Daoy (cell line): ENCODE measurements at places on chromosomes 6 and 20. TPM values are rescaled to one million over a fixed set of nuclear protein-coding genes. Genes with fewer than 3 reads are reported as not detected.

The OR12D3 gene
- not detected in 2 replicates for total RNA-seq

The SLC22A7 gene
- total RNA-seq = not detected in 2 replicates

The NR2E1 gene
- 1.6 and 2.1 TPM in 2 replicates for total RNA-seq

The STMND1 gene
- 0.29 and 0.33 TPM in 2 replicates for total RNA-seq

The KCNB1 gene
- total RNA-seq = under 0.01 TPM in 1 of 2 replicates, not detected in the other

The LY86 gene
- total RNA-seq = not detected in 2 replicates

The SLC24A3 gene
- total RNA-seq = 0.06 TPM in 1 of 2 replicates, not detected in the other

The SFTA2 gene
- total RNA-seq = not detected in 2 replicates

The ZNF335 gene
- total RNA-seq = 9.5 and 12.1 TPM in 2 replicates

The DAAM2 gene
- 2.1 and 5.2 TPM in 2 replicates for total RNA-seq

GRCh38 chr6:103820148-103820547 lies 1039.6 kb downstream of the HACE1 start:
- no peak for DNase-seq

GRCh38 chr6:21596949-21597682 lies 3.6 kb downstream of the SOX4 start:
- no peak for DNase-seq

GRCh38 chr20:13202565-13202964 lies 18.5 kb upstream of the ISM1 start:
- no peak for DNase-seq

GRCh38 chr20:53643031-53643832 lies 49.6 kb upstream of the ZNF217 start:
- peak; percentile 83 for DNase-seq

DNA sequence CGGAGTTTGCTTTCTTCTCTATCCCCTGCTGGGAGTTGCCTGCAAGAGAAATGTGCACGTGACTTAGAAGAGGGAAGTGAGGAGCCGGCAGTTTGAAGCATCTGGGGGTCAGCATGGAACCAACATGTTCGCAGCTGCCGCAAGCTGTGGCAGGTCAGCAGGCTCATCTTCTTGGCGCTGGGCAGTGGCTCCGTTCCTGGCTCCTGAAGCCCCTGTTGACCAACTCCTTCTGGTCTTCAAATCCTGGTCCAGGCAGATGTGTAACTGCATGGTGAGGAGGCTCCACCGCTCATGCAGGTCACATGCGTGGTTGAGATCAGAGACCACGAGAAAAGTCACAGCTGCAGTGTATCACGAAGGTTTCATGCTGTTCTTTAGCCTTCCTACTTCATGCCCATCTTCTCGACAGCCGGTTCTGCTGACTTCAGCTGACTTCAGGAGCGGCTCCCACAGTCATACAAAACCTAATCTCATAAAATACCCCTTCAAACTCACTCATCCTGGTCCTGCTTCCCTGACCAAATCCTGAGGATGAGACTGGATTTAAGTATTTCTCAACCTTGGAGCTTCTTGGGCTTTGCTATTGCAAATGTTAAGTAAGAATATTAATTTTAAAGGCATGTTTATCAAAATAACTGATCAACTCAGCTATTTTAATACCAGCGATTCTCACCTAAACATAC lies 44.9 kb upstream of the BCAS1 start:
- no peak for DNase-seq

GRCh38 chr6:157075549-157076450 lies 247.5 kb downstream of the TMEM242 start:
- DNase-seq = peak; percentile 37

DNA sequence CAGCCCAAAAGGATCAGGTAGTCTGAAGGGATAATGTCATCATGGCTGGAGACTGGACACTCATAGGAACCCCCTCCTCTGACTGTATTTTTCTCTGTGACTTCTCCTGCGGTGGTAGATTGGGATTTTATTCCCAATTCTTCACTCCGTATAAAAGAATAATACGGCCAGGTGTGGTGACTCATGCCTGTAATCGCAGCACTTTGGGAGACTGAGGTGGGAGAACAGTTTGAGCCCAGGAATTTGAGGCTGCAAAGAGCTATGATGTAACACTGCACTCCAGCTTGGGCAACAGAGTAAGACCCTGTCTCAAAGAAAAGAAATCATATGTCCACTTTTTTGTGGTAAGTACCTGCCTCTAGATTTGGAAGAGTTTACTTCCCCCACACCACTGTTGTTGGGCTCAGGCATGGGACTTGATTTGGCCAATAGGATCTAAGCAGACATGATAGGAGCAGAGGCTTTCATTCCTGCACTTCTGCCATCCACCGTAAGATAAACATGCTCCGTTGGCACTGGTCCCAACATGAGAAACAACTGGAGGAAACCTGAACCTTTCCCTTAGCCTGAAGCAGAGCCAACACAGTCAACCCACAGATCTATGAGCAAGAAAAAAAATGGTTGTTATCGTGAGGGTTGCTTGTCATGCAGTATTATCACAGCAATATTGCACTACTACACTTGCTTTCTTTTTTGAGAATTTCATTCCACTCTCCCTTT lies 82.0 kb downstream of the JPH2 start:
- peak; percentile 79 for DNase-seq

DNA sequence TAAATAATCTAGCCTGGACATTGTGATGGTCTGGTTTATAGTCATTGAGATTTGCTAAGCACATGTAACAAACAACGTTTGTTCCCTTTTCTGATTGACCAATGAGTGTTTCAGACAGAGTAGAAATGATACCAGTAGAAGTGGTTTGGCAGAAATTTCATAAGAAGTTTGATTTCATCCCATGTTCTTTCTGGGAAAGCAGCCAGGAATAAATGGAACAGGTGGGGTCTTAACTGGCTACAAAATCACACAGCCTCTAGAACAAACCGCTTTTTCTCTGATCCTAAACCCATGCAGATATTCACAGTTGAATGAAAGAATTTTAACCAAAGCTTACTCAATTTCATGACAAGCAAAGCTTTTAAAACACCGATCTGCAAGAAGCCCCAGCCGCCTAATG lies 227.5 kb downstream of the UST start:
- no peak for DNase-seq

DNA sequence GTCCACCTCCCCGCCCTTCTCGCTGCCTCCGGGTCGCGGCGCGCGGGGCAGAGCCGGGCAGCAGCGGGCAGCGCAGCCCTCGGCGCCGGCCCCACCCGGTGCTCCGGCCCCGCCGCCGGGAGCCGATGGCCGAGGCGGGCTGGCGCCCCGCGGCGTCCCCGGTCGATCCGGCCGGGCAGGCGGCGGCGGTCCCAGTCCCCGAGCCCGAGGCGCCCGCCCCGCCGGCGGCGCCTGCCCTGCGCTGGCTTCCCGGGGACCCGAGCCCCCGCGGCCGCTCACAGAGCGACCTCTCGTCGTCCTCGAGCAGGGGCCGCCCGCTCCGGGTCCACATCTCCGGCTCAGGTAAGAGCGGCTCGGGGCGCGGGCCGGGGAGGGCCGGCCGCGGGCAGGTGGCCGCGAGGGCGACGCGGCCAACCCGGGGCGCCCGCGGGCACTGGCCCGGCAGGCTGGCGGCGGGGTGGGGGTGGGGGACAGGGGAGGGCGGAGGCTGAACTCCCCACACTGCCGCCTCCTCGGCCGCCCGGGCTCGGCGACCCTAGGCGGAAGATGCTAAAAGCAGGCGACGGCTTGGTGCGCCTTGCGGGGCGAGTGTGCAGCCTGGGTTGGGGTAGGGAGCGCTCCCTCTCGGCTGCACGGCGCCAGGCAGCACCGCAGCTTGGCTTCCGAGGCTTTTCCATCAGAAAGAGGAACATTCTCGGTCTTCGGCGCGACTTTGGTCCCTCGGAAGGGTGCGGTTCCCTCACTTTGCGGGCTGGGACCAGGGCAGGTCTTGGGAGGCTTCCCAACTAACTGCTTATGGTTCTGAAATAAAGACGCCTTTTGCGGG lies 25.6 kb upstream of the FUCA2 start:
- DNase-seq = peak; percentile 75

DNA sequence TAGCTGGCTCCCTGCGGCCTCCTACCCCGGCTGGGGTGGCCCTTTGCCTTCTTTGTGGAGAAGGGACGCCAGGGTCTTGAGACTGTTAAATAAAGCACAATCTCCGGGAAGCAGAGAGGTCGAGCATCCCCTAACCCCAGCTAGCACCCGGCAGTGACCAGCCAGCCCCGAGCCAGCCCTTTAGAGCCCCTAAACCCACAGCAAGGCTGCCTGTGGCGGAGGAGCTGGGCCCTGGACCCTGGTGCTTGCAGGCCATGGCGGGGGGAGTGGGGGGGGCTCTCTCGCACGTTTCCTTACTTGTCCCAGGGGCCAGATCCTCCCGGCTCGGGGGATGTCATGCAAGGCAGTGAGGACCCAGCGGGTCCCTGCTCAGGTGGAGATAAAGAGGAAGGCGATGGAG lies 49.2 kb upstream of the GATA5 start:
- no peak for DNase-seq

DNA sequence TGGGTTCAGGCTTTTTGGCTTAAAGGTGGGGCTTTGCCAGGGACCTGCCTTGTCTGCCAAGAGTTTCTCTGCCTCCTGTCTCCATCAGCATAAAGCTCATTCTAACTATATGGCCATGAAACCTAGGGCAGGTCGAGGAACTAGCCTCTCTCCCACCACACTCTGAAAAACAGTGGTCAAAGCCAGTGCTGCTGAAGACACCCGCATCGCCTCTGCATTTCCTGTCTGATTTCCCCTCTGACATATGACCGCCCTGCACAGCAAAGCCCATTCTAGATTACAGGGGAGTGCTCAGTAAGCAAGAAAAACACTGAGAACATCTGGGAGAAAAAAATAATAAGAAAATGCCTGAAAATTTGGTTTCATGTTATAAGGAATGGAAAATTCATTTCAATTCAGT lies 573.6 kb downstream of the PRKN start:
- no peak for DNase-seq

- no peak for DNase-seq
Measured at GRCh38 chr6:113627480-113627879, 229.7 kb upstream of the MARCKS start.

GRCh38 chr6:128731249-128732165 lies 151.4 kb upstream of the LAMA2 start:
- DNase-seq = peak; percentile 51

DNA sequence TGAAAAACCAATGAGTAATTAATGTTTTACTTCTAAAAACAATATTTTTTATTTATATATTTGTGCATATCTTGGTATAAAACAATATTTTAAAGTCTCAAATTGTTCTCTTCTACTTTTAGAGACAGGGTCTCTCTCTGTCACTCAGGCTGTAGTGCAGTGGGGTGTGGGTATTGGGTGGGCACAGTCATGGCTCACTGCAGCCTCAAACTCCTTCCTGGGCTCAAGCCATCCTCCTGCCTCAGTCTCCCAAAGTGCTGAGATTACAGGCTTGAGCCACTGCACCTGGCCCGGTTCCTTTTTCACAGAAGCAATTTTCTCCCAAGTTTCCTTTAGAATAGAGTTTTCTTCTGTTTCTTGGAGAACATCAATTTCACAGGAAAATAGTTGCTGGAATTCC lies 102.8 kb downstream of the TMEM242 start:
- no peak for DNase-seq

DNA sequence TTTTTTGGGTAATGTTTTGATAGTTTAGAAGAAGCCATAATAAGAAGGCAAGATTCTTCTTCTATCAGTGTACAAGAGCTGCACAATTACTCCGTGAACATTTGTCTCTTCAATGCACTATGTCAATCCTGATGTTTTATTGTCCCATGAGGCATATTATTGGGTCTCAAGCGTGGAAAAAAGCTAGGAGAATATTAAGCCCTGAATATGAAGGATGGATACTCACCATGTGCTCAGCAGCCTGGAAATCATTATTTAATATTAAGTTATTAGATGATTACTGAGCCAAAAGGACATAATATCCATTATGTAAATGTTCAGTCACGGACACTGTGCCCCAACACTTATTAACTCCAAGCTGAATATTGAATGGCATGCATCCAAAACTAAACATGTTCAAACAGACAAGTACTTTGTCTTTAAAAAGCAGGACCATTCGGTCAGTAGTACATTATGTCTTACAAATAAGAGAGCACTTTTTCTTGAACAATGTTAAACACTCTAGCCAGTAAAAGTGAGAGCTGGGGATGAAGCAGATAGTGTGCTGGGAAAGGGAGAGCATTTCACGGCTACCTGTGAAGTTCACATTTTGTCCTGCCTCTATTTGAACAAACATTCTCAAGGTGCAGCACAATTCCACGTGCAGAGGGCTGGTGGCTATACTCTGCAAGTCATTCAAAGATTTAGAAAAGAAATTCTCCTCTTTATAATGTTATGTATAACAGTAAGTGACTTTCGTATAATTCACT lies 70.6 kb upstream of the CNR1 start:
- DNase-seq = no peak

GRCh38 chr6:148140772-148141557 lies 201.7 kb upstream of the SASH1 start:
- DNase-seq = peak; percentile 20

- DNase-seq = no peak
Measured at GRCh38 chr20:56368351-56369134, 9.8 kb downstream of the FAM210B start.

DNA sequence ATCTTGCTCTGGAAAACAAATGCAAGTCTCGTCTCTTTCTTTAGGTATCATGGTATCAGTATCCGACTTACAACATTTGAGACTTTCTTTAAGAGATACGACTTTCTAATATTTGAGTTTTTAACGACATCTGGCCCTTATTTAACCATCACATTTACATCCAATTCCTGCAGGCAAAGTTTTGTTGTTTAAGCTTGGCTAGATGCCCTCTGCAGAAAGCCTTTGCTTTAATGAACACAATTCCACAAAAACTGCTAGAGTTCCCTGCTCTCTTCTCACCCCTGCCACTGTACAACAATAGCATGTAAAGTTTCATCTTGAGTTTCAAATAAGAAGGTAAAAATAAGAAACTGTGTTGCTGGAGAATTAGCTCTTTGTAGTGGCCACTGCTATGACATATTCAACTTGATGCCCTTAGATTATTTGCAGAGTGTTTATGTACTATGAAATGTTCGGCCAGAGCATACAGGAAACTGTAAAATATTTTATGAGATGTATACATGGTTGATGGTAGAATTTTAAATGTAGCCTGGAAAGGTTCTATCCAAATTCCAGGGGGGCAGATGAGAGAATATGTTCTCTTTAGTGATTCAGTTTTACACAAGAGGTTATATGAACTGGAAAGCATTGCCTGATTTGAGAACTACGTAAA lies 438.6 kb downstream of the CDC5L start:
- DNase-seq = no peak

GRCh38 chr20:33507461-33507860 lies 17.6 kb downstream of the CBFA2T2 start:
- DNase-seq = no peak
